A549 treated with DMSO at 1 μM for 4 hours (cell line): ENCODE measurements at places on chromosomes 7 and 10. TPM values are rescaled to one million over a fixed set of nuclear protein-coding genes. Genes with fewer than 3 reads are reported as not detected.

The NCF1 gene
- total RNA-seq, result 0.14 TPM in 1 of 5 replicates, not detected in the others

The GRID1 gene
- 0.19 to 0.38 TPM (median 0.30 TPM) in 5 replicates for total RNA-seq

The UNC5B gene
- 0.57 to 0.87 TPM (median 0.71 TPM) in 5 replicates for total RNA-seq

The OR2A1 gene
- not detected in 5 replicates for total RNA-seq

The TET1 gene
- 0.30 to 0.64 TPM (median 0.57 TPM) in 5 replicates for total RNA-seq

The RBAK gene
- total RNA-seq, result 6.0 to 7.3 TPM (median 6.6 TPM) in 5 replicates

The SCART1 gene
- total RNA-seq, result 0.18 to 0.44 TPM (median 0.19 TPM) in 5 replicates

The TMEM130 gene
- 0.19 to 0.62 TPM (median 0.41 TPM) in 5 replicates for total RNA-seq

The LRCH4 gene
- 12.9 to 16.1 TPM (median 14.0 TPM) in 5 replicates for total RNA-seq

The LZTS2 gene
- 33.8 to 44.5 TPM (median 40.3 TPM) in 5 replicates for total RNA-seq

The HOGA1 gene
- 0.57 to 1.2 TPM (median 0.96 TPM) in 5 replicates for total RNA-seq

The HTR5A gene
- total RNA-seq, result not detected in 5 replicates

The PDE1C gene
- total RNA-seq, result 4.0 to 7.1 TPM (median 6.1 TPM) in 5 replicates

The GALNT11 gene
- 20.5 to 27.4 TPM (median 23.9 TPM) in 5 replicates for total RNA-seq

The RASA4B gene
- total RNA-seq, result 1.4 to 1.9 TPM (median 1.7 TPM) in 5 replicates

The TBATA gene
- not detected in 5 replicates for total RNA-seq

The METTL27 gene
- total RNA-seq, result 9.0 to 12.3 TPM (median 10.8 TPM) in 5 replicates

The HOXA2 gene
- total RNA-seq, result 0.70 to 1.6 TPM (median 1.2 TPM) in 5 replicates

The KNDC1 gene
- 1.3 to 3.2 TPM (median 1.7 TPM) in 5 replicates for total RNA-seq

The CCDC172 gene
- total RNA-seq, result not detected in 5 replicates

The IKZF1 gene
- not detected in 5 replicates for total RNA-seq

The TCAF1 gene
- total RNA-seq, result 16.6 to 22.4 TPM (median 21.5 TPM) in 5 replicates

The AGBL3 gene
- total RNA-seq, result 0.28 to 1.5 TPM (median 1.3 TPM) in 5 replicates

The CFAP46 gene
- 0.45 to 2.0 TPM (median 1.4 TPM) in 5 replicates for total RNA-seq

The ZNF239 gene
- 2.3 to 3.1 TPM (median 2.5 TPM) in 5 replicates for total RNA-seq

The HOXA6 gene
- 0.71 to 2.5 TPM (median 1.8 TPM) in 5 replicates for total RNA-seq

The NEBL gene
- total RNA-seq, result 2.7 to 6.5 TPM (median 4.6 TPM) in 5 replicates

The MBLAC1 gene
- 2.3 to 3.1 TPM (median 2.7 TPM) in 5 replicates for total RNA-seq

The CELF2 gene
- total RNA-seq, result 0.03 to 0.10 TPM (median 0.04 TPM) in 3 of 5 replicates, not detected in the others
